AG04450 (cell line): ENCODE measurements at places on chromosomes 4 and X.

DNA sequence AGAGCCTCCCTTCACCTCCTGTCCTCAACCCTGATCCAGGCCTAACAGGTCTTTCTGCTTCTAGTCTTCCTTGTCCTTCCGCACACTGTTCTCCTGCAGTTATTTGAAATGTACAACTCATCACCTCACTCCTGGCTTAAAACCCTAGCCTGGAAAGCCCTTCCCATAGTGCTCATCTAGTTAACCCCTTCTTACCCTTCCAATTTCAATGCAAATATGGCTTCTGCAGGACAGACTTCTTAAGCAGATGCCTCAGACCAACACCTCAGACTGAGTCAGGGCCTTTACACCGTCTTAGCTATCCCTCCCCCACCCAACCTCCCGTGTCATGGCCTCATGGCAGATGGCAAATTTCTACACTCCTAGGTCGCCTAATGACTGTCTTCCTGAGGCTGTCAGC lies 130.4 kb downstream of the BCOR start:
- DNase-seq: no peak

GRCh38 chr4:20878806-20879205 lies 178.5 kb downstream of the PACRGL start:
- DNase-seq: no peak

DNA sequence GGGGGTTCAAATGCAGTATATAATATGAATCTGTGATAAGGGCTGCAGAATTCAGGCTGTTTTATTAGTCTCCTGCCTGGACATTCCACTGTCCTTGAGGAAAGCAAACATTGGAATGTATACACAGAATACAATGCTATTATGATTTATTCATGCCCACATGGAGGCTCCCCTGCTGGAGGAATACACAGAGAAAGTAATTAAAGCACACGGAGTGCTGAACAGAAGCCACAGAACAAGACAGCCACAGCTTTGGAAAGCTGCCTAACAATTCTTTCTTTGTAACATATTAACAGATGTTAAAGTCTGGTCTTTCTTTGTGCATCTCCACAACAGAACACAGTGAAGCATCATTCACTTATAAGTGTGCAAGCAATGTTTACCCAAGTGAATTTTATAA lies 155.8 kb downstream of the ARAP2 start:
- no peak for DNase-seq

- no peak for DNase-seq
Measured at GRCh38 chr4:56160636-56161035, 211.9 kb downstream of the CEP135 start.
